Stimulated activated CD8-positive, alpha-beta memory T cell treated with anti-CD3 and anti-CD28 coated beads, Interleukin-7, amount 100 ng/mL, for 1 hour (primary cell): ENCODE measurements at places on chromosomes 2 and 18.

- DNase-seq, result no peak
Observed at GRCh38 chr2:172484253-172484652, 56.9 kb downstream of the ITGA6 start.

DNA sequence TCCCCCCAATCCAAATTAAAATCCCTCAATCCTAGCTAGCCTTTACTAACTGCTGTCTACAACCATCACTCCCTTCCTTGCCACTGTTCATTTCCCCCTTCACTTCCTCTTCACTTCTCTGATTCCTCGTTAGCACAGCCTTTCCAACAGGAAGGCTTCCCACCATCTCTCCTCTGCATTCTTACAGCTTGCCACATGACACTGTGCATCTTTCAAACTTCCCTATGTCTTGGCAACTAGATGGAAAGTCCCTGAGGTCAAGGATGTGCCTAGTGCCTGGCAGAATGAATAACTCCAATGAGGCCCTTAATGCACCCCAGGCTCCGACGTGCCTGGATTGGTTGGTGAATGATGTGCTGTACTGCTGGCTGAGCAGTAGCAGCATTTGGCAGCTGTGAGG is 15.2 kb downstream of the SAP130 start:
- no peak for DNase-seq

DNA sequence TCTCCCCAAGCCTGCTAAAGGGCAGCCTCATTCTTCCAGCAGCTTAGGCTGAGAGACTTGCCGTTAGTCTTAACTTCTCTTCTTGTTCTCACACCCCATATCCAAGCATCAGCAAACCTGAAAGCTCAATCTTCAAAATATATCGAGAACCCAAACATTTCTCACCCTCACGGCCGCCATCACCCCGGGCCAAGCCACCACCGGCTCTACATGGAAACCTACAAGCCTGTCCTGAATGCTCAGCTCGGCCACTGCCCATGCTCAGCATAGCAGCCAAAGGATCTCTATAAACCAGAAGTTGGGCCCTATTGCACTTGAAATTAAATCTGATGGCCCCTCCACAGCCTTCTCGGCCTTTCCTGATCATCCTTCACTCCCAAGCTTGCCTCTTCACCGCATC is 2.1 kb downstream of the HS1BP3 start:
- no peak for DNase-seq

DNA sequence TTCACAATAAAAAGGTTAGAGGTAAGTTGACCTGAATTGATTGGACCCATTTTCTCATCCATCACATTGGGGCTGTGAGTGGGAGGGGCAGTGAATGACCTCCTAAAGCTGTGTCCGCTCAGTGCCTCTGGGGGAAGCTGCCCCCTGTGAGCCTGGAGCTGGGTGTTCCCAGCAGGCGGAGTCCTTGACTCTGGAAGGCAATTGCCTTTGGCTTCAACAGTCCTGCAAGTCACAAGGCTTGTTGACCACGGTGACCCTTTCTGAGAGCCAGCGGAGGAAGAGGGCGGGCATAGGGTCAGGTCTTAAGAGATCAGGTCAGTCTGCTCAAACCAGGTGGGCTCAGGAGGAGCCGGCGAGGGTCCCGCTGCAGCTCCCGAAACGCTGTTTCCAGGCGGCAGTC is 1.1 kb upstream of the CIDEA start:
- no peak for DNase-seq

- no peak for DNase-seq
Observed at GRCh38 chr2:130845505-130846085, 8.9 kb downstream of the ARHGEF4 start.

GRCh38 chr2:173058097-173058496 is 17.5 kb upstream of the MAP3K20 start:
- no peak for DNase-seq
